Stimulated activated CD4-positive, alpha-beta T cell treated with anti-CD3 and anti-CD28 coated beads, Interleukin-12 subunit alpha, Interleukin-12 subunit beta, amount 100 ng/mL, for 4 hours (primary cell): ENCODE measurements at places on chromosomes 7 and 10.

DNA sequence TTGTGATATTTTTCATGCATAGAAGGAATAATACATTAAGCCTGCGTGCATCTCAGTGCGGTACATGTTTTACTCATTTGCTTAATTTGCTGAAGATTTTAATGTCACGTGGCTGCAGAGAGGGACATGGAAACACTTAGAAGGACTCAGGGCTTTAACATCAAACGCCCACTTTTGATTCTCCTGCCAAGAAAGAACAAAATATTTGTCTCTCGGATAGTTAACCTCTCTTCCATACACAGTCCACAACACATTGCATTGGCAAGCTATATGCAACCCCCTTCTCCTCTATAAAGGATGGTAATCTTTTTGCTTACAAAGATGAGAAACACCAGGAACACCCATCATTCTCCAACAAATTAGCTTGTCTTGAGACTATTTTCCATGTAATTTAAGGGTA is 148.0 kb upstream of the NRP1 start:
- no peak for DNase-seq

- no peak for DNase-seq
These were observed 169.8 kb upstream of the GPR26 start for GRCh38 chr10:123496375-123496774.

DNA sequence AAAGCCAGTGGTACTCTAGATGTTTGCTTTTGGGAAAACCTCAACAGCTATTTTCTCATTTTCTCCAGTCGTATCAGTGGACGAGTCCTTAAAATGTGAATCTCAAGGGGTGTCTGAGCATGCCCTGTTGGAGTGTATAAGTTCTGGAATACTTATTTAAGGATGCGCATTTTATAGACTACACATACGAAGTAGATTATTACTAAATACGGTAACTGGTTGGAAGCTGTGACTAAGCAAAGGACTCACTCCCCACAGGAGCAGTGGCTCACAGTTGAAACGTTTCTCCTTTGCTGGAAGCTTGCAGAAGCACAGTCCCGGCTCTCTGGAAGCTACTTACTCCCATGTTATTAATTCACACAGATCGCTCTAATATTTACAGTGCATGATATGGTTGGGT is 90.8 kb upstream of the DNAJB6 start:
- no peak for DNase-seq

DNA sequence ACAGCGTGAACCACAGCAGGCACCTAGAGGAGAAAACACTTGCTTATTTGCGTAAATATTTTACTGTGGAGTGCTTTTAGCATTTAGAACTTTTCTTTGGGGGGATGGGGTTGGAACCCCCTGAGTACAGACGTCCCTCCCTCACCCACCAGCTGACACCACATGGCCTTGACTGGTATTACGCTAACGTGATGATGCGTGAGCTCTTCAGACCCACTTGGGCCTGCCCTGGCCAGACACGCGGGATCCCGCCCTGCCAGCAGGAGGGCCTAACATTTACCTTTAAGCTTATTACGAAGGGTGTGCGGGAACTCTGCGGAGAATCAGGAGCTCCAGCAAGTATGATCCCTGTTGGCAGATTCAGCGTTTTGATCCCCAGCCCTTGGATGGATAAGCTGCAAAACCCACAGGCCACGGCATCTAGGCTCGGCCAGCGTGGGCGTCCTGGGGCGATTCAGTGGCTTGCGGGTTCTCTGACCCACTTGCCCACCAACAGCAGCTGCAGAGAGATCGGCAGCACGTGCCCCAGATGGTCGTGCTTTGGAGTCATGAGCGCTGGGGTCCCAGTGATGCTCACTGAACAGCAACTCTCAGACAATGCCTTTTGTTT is 545.5 kb upstream of the FOXK1 start:
- DNase-seq: no peak

DNA sequence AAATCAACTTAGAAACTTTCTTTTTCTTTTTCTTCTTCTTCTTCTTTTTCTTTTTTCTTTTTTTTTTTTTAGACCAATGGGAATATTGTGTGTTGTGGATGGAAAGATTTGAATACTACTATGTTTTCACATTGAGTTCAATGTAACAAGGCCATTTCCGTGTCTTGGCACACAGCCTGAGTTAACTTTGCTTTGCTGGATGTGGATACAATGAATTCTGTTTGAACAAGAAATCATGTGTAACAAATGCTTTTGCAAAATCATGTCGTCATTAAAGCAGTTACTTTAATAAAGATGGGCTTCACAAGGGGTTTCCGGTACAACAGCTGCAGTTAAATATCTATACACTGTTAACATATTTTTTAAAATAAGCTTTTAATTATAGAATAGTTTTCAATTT is 13.5 kb upstream of the ENTPD1 start:
- DNase-seq: no peak

DNA sequence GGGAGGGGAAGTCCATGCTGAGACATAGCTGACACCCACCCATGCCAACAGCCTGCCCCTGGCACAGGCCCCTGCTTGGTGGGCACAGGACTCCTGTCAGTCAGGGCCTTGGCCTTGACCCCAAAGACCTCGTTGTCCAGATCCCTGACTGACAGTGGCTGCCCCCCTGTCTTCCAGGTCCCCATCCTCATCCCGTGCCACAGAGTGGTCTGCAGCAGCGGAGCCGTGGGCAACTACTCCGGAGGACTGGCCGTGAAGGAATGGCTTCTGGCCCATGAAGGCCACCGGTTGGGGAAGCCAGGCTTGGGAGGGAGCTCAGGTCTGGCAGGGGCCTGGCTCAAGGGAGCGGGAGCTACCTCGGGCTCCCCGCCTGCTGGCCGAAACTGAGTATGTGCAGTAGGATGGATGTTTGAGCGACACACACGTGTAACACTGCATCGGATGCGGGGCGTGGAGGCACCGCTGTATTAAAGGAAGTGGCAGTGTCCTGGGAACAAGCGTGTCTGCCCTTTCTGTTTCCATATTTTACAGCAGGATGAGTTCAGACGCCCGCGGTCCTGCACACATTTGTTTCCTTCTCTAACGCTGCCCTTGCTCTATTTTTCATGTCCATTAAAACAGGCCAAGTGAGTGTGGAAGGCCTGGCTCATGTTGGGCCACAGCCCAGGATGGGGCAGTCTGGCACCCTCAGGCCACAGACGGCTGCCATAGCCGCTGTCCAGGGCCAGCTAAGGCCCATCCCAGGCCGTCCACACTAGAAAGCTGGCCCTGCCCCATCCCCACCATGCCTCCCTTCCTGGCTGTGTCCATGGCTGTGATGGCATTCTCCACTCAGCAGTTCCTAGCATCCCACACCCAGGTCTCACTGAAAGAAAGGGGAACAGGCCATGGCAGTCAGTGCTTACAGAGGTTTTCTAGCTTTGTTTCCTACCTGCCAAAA is 197.2 kb downstream of the EBF3 start:
- DNase-seq: no peak

- no peak for DNase-seq
These were observed 6.0 kb downstream of the UCN3 start for GRCh38 chr10:5370493-5371352.

GRCh38 chr10:30374353-30374752 is 25.3 kb upstream of the MTPAP start:
- DNase-seq: no peak

DNA sequence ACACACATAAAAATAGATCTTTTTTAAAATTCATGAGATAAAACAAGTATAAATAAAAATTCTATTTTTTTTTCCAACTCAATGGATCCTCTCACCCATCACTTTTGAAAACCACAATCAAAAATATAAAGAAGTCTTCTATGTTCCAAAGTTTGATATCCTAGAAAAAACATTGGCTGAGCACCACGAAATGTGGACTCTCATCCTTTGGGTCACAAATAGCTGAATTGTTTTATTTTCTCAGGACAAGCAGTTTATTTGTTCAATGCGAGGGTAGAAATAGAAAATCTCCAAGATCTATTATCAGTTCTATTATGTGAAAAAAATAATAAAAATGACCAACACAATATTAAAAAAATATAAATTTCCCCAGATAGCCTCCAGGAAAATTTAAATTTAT is 310.5 kb upstream of the DGKB start:
- no peak for DNase-seq

DNA sequence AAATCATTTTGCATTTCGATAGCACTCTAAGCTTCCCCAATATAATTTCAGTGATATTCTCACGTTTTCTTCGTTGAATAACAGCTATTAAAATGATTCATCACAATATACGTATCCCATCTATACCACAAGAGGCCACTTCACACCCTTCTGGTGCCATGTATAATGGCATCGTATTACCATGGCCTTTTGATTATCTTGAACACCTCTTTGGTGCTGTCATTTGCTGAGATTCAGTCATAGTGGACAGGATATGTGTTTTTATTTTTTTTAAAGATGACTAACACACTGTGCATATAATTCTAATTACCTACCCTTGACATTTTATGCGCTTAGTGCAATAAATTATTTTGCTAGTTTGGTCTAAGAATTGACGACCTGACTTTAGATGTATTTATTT is 6.7 kb upstream of the INSYN2A start:
- no peak for DNase-seq

GRCh38 chr10:59878915-59879314 is 27.4 kb downstream of the CCDC6 start:
- DNase-seq: no peak

DNA sequence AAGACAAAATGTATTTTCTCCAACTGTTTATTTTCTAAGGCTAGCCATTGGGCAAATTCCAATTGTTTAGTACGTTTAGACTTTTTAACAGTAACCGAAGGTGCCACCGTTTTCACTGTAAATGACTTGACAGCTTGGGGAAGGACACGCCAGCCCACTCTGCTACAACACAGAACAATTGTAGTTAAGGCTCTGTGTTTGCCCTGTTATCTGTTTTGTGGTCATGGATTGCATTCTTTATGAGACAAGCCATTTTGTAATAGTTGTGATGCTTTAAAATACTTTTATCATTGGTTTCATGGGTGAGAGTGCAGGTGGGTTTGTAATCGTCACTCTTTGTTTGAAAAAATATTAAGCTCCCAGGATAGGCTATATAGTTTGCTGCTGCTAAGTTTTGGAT is 6.6 kb upstream of the PITRM1 start:
- no peak for DNase-seq

GRCh38 chr10:88865281-88865876 is 13.7 kb upstream of the ANKRD22 start:
- DNase-seq: no peak

GRCh38 chr7:138853448-138853847 is 55.5 kb upstream of the ATP6V0A4 start:
- no peak for DNase-seq

GRCh38 chr10:22259280-22259679 is 41.5 kb upstream of the EBLN1 start:
- DNase-seq: no peak

DNA sequence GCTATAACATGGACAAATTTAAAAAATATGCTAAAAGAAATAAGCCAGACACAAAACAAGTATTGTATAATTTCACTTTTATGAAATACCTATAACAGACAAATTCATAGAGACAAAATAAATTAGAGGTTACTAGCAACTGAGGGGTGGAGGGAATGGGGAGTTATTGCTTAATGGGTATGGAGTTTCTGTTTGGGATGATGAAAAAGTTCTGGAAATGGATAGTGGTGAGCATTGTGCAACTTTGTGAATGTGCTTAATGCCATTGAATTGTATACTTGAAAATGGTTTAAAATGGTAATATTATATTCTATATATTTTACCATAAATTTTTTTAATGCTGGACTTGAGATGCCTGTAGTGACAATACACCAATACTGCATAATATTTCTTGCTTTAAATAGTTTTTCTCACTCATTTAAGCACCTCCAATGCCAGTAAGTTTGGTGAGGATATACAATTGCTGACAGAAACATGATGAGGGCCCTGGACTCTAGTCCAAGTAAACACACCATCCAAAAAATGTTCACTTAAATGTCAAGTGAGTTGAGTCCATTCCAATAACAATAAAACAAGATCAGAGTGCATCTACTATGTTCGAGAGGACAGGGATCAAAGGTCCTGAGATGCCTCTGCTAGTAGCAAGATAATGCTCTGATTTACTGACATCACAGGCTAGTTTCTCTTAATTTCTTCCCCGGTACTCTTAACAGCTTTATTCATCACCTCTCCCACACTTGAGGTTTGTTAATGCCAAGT is 71.9 kb downstream of the NT5C2 start:
- DNase-seq: no peak

GRCh38 chr10:49383853-49384252 is 12.0 kb downstream of the DRGX start:
- no peak for DNase-seq

DNA sequence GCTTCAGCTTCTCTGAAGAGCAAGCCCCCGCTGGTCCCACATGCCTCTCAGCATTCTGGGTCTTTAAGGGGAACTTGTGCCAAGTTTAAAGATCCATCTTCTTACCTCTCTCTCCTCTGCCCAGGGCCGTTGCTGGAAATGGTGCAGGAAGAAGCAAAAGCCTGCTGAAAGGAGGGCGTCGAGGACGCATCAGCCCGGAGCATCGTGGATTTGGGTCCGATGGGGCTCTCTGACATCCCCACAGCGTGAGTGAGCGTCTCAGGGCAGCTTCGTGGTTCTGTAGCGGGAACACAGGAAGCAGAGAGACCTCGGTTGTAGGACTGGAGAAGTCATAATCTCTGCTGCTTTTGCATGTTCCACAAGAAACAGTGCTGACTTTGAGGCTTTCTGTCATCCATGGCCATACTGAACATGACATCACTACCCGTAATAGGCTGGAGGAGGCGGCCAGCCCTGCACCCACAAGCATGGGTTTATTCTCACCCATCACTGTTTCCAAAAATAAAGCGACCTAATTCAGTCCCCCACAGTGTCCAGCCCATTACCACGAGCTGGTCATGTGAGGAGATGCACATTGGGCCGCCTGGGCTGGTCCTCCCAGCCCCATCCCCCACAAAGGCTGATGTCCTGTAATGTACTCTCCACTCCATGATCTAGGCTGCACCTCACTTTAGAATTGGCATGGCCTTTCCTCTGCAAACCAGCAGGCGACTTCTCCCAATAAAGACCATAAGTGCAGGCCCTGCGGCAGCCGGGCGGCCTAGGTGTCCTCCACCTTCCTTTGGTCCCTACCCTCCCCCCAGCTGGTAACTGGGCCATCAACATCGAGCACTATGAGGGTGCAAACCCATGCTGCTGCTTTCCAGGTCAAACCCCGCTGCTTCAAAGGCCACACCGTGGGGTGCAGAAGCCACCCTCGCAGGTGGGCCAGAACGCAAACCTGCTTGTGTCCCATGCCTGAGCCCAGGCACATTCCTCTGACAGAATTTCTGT is 276.9 kb downstream of the TNS3 start:
- DNase-seq: no peak

GRCh38 chr10:3622845-3623621 is 162.0 kb downstream of the KLF6 start:
- no peak for DNase-seq

DNA sequence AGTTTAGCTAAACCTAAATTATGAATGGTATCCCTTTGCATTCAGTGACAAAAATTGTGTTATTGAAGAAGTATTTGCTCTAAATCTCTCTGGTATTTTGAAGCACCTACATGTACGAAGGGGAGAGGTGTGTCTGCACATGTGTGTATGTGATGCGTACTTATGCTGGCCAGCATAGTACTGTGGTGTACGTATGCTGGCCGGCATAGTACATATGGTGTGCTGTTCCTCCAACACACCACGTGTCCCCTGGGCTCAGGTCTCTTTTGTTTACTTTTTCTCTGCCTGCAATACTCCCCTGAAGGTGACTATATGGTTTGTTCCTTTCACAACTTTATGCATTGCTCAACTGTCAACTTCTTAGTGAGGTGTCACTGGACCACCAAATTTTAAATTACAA is 360.3 kb downstream of the CRPPA start:
- DNase-seq: no peak

GRCh38 chr7:26065652-26066051 is 86.3 kb upstream of the NFE2L3 start:
- no peak for DNase-seq
